ENCODE measurements at places on chromosomes 4 and X. TPM values are rescaled to one million over a fixed set of nuclear protein-coding genes. Genes with fewer than 3 reads are reported as not detected.

Gene GJB1
- not detected for total RNA-seq

Gene OPN1MW
- total RNA-seq, result not detected

Gene PDZD4
- under 0.01 TPM for total RNA-seq

Gene ZFP42
- total RNA-seq, result 0.07 TPM

Gene CXCL5
- total RNA-seq, result 0.80 TPM

Gene VSIG4
- not detected for total RNA-seq

Gene CT45A5
- not detected for total RNA-seq

Gene USP17L26
- total RNA-seq, result not detected

Gene MTCP1
- 2.3 TPM for total RNA-seq

Gene NUP62CL
- 0.40 TPM for total RNA-seq

Gene CHRDL1
- not detected for total RNA-seq

Gene SERPINA7
- not detected for total RNA-seq

Gene FAM241A
- 36.8 TPM for total RNA-seq

Gene ZNF674
- total RNA-seq, result 4.0 TPM

Gene TSR2
- total RNA-seq, result 14.3 TPM

Gene BANK1
- not detected for total RNA-seq

Gene IGFBP7
- total RNA-seq, result 201 TPM

Gene STS
- total RNA-seq, result 9.5 TPM

Gene ITM2A
- 40.1 TPM for total RNA-seq

Gene AR
- 6.6 TPM for total RNA-seq

Gene OTC
- 0.07 TPM for total RNA-seq

Gene GRID2
- not detected for total RNA-seq

Gene FTSJ1
- total RNA-seq, result 56.7 TPM

Gene PRDM8
- 0.66 TPM for total RNA-seq

Gene IL3RA
- total RNA-seq, result 10.1 TPM

Gene TMEM271
- total RNA-seq, result not detected

Gene PNMA6A
- 0.93 TPM for total RNA-seq

Gene CHRNA9
- not detected for total RNA-seq

Gene UCHL1
- 768 TPM for total RNA-seq

Gene TRO
- 2.0 TPM for total RNA-seq

Measured in thoracic aorta endothelial cell (primary cell).